ENCODE measurements at places on chromosomes 7 and 10.

DNA sequence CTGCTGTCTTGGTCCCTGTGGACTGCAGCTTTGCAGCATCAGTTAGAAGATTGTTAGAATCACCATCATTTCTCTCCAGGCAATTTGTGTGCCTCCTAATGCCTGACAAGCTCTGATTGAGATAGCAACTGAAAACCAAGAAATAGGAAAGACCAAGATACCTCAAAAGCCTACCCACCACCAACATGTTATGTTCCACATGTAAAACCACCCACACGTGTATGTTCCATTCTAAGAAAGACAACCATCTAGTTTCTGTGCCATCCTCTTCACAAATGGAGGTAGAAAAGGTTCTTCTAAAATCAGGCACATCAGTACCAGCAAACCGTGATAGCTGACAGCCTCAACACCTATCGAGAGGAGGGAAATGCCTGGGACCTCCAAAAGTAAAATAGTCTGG lies 46.9 kb downstream of the TASOR2 start:
- no peak for DNase-seq

DNA sequence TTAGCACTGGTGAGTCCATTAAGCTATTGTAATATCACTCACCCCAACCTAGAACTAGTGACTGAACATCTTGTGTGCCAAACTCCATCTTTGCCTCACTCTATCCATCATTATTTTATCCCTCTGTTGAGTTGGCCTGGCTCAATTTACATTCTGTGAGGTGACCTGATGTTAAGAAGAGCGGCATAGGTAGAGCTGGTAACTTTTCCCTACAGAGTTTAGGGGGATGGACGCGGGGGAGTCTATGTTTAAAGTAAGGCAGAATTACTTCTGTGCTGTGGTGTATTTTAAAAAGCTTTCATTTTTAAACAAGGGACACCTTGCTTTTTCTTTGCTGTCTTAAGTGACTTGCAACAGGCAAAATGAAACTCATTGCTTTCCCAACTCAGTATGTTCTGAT lies 186.3 kb downstream of the CREB5 start:
- DNase-seq = no peak

GRCh38 chr7:132065193-132065988 lies 509.0 kb upstream of the PODXL start:
- no peak for DNase-seq

DNA sequence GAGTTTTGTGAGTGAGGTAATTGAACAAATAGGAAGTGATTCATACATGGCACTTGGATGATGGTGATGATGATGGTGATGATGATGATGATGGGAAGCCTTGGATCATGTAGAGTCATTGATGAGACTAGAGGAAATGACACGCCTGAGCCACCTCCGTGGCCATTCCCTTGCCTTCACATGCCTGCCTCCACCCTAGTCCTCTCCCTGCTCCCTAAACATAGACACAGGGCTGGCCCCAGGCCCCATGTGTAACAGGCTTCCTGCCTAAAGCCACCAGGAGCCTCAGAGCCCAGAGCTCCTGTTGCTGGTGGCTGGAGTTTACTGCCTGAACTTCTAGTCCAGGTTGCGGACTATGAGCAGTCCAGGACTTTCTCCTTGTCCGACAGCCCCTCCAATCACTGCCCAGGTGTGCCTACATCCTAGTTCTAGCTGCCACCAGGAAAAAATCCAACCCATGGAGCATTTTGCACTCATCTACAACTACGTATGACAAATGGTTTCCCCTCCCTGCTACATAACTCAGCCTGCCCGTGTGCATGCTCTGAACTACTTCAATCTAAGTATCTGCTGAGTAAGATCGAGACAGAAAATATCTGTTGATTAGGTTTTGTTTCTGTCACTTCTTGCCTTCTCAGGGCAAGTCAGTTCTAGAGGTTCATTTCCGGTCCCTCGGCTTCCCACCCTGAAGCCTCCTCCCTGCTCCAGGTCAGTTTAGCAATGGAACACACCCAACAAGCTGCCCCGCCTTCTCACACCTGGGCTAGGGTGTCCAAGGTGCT lies 35.5 kb upstream of the KDM7A start:
- DNase-seq = no peak

DNA sequence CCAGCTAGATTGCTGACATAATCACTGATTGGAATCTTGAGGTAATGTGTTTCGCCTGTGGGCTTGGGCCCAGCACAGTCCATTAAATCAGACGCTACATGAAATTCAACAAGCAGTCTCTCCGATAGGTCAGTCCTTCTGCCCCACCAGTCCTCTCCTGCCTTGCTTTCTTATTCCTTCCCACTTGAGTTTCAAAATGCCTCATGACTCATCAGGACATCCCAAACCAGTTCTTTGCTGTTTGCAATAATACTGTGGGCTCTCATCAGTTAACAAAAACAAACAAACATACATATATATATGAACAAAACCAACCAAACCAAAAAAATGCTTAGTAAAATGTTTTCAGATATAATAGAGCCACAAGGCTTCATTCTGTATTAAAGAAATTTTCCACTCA lies 599.0 kb downstream of the SORCS1 start:
- no peak for DNase-seq

DNA sequence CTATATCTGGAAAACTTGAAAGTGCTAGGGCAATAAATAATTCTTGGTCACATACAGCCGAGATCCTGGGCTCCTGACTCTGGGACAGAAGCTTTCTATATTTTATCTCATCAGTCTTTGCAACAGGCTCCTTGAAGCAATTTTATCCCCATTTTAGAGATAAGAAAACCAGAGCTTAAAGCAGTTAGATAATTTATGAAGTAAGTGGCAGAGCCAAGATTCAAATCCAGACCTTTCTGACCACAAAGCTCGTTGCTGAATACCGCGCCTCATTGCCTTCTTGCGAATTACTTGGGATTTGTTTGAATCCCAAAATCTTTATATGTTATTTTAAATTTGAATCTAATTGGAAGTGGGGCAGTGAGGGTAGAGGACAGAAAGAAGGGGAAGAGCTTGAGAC lies 106.0 kb downstream of the TCF7L2 start:
- DNase-seq = no peak

GRCh38 chr7:100678291-100678984 lies 4.9 kb downstream of the GNB2 start:
- no peak for DNase-seq

DNA sequence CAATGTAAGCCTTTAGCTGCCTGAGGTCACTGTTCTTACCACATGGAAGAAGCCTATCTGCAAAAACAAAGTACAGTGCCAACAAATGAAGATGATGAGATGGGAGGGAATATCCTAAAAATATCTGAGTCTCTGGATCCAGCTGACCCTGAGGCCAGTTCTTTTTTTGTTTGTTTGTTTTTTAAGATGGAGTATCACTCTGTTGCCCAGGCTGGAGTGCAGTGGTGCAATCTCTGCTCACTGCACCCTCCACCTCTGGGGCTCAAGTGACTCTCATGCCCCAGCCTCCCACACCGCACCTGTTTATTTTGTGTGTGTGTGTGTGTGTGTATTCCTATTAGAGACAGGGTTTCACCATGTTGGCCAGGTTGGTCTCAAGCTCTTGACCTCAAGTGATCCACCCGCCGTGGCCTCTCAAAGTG lies 44.9 kb downstream of the HYCC1 start:
- DNase-seq = no peak

GRCh38 chr10:11587722-11588259 lies 23.7 kb downstream of the USP6NL start:
- no peak for DNase-seq

DNA sequence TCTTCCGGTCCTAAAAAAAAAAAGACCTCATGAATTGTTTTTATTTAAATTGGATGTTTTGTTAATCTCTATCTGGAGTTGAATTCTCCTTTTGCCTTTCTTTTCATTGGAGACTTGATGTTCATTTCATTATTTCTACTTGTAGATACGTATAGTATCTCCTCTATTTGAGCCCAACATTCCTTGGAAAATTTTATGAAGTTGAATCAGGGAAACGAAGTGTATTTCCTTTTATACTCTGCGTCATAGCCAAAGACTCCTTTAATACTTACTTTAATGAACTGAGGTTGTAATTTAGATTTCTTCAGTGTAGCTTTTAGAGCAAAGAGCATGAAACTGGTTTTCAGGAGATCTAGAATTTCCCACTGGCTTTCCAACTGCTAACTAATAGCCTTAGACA lies 132.4 kb downstream of the KIAA1217 start:
- DNase-seq = no peak

DNA sequence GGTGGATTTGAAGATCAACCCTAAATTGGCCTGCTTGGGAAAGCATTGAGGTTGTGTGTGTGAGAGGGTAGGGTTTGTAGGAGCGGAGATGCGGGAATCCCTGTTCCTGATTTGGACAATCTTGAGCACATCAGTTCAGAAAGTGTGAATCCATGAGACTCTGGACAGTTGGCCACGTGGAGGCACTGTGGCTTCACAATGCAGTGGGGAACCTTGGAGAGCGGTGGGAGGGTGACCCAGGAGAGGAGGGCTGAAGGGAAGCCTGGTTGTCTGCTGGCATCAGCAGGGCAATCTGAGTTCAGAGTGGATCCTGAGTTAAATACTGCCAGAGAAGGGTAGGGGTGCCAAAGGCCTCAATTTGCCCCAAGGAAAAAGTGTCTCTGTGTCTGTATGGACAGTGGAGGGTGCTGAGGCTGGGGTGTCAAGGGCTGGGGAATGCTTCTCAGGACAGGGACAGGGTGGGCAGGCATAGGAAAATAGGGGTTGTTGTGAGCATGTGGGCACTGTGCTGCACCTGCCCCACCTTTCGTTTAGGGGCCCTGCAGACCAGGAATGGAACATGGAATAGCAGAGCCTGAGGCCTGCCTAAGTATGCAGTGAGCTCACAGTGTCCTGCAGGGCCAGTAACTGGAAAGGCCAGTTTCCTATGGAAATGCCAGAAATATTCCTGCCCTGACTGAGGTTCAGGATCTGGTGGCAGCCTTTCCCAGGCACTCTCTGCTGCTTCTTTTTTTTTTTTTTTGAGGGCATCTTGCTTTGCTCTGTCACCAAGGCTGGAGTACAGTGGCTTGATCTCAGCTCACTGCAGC lies 162.9 kb upstream of the PRSS58 start:
- no peak for DNase-seq

DNA sequence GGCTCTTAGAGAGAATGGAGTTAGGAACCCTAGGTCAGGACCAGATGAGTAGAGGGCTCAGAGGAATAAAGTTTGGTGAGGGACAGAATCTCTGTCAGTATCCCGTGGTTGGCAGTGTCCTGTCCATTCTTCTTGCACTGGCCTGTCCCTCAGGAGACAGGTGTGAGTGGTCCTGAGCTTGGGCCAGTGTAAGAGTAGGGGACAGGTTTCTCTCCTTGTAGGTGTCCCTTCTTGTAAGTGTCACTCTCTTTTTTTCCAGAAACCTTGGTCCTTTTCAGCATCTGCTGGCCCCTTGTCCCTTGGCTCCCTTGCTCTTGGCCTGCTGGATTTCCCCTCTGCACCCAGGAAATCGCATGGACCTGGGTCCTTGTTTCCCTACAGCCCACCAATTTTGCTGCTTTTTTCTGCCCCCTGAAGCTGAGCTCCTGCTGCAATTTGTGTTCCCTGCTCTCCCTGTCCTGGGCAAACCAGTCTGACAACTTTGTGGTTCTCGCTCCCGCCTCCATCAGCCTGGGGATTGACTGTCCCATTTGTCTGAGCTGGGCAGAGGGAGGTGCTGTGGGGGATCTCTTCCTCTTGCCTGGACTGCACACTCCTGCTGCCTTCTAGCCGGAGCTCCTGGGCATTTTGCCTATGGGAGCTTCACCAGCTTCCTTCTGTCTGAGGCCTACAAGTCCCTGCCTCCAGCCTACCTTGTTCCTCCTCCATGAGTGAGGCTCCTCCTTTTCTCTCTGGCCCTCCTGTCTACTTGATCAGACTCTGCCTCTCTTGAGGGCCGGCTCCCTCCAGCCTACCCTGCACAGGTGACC lies 6.5 kb downstream of the TSPAN14 start:
- DNase-seq = no peak

DNA sequence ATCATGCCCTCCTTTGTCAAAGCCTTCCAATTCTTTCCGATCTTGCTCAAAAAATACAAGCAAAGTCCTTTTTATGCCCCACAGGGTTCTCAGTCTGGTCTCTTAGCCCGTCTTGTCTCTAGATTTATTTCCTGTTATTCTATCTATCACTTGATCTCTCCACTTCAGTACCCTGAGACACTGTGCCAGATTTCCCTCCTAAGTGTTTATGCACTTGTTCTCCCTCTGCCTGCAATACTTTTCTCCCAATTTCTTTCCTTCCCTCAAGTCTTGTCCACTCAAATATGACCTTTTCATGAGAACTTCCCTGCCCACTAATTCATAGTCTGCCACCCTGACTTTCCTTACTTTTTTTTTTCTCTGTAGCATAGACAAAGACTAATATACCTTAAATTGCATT lies 141.4 kb downstream of the MBL2 start:
- DNase-seq = no peak

- no peak for DNase-seq
These were observed 204.9 kb downstream of the CCDC3 start for GRCh38 chr10:12796401-12797160.

DNA sequence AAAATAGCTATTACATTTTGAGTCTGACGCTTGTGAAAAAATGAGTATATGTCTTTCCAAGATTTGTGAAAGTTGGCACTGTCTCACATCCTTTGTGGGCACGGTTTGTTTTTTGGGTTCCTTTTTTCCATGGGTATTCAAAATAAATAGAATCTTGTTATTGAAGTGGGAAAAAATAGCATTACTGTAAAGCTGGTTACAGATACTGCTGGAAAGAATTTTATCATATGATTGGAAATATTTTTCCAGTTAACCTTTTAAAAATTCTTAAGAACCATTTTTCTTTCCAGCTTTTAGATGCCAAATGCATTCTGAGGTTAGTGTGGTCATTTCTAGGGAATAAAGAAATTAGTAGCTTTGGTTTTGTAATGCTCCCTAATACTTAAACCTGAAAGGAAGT lies 11.4 kb downstream of the NET1 start:
- no peak for DNase-seq

DNA sequence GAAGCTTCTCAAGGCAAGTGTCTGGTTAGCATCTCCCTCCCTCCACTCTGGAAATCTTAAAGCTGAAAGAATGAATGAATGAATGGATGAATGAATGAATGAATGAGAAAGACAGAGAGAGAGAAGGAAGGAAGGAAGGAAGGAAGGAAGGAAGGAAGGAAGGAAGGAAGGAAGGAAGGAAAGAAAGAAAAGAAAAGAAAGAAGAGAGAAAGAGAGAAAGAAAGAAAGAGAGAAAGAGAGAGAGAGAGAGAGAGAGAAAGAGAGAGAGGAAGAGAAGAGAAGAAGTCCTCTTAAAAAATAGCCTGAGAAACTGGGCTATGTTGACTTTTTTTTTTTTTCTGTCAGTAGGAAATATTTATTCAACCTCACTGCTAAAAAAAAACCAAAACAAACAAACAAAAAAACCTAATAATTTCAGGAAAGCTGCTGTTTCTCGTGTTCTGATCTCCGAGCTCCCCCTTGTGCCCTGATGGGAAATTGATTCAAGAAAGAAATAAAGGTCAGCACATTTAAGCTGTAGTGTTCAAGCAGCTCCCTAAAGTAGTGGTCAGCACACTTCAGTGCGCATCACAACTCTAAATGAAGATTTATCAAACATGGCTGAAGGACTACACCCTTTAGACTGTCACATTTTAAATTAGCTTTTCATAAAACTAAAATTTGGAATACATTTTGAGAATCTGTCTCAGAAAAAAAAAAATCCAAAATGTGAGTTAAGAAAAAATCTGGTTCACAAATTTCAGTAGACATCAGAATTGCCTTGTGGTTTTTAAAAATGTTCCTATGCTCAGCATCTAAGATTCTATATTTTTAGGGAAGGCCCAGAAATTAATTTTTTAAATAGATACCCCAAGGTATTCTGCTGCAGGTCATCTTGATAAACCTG lies 154.3 kb downstream of the ELAPOR2 start:
- no peak for DNase-seq

Data from stimulated activated CD4-positive, alpha-beta T cell treated with anti-CD3 and anti-CD28 coated beads, TNF-alpha, amount 100 ng/mL, for 1 hour (primary cell).